ENCODE measurements at places on chromosomes 12 and 14.
A peak's percentile ranks its signal among the peaks of the same experiment; 100 is the strongest.

DNA sequence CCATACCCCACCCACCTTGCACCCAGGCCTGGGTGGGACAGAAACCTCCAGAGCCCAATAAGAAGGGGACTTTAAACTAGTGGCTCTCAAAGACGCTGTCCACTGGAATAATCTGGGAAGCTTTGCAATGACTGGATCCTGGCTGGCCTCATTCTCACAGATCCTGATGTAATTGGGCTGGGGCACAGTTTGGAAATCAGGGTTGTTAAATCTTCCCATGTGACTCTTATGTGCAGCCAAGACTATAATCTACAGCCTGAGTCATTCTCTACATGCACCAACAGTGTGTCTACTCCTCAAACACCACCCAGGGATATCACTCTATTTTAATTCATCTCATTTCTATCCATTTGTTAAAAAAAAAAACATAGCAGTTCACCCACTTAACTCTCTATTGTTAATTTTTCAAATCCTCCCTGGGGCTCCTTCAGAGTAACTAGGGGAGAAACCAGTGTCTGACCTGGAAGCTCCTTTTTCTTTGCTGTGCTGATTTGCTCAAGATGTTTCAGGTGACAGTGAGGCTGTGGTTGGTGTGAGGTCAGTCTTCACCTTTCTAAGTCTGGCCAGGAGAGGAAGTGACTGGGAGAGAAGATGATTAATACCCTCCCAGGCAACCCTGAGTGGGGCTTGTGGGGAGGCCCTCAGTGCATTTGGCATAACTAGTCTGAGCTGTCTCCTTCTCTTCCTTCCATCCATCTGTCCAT lies 211.6 kb upstream of the SFSWAP start:
- no peak for DNase-seq

DNA sequence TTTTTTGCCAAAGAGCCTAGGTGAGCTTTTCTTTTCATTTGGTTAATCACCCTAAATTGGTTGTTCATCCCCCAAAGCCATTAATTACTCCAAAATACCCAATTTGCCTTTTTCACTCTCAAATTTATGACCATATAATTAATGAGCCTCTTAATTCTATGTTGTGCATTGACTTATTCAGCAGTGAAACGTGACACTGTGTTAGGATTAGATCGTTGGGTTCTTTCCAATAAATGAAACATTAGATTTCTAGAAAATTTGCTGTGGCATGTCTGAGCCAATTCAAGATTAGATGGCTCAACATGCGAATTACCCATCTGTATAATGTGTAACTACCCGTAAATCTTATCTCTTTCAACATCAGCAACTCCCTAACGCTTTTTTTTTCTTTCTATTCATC lies 273.4 kb downstream of the BMP4 start:
- DNase-seq: no peak

DNA sequence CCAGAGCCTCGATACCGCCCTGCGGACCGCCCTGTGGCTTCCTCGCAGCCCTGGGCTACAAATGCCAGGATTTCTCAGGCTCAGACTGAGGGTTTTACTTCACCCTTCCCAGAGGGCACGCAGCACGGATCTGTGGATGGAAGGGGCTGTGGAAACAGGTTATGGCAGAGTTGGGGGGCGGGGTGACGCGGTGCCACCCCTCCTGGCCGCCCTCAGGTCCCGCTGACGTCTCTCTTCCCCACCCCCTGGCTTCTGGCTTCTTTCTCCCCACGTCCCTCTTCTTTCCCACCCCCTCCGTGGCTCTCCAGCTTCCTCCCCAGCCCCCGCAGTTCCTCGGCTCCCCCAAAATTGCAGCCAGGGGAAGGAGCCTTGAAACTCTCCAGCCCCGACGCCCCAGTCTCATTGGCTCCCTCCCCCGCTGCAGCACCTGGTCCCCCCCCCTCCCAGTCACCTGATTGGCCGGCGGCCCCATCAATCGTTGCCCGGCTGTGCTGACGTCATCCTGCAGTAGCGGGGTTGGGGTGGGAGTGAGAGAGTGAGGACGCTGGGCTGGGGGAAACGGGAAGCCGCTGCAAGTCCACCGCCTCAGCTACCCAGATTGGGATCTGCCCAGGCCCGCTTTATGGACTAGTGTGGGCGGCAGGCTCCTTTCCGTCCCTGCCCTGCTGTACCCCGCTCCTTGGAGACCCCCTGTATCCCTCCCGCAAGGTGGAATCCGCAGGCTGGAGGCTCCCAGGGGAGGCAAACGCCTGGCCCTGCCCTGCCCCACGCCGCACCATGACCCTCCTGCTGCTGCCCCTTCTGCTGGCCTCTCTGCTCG lies at the start of gene CLSTN3:
Gene CLSTN3 (plus strand): TSS at position 500 of the 820 bp plus-strand sequence. CDS start 278 bp downstream, at position 778.
- peak; percentile 56 for DNase-seq

DNA sequence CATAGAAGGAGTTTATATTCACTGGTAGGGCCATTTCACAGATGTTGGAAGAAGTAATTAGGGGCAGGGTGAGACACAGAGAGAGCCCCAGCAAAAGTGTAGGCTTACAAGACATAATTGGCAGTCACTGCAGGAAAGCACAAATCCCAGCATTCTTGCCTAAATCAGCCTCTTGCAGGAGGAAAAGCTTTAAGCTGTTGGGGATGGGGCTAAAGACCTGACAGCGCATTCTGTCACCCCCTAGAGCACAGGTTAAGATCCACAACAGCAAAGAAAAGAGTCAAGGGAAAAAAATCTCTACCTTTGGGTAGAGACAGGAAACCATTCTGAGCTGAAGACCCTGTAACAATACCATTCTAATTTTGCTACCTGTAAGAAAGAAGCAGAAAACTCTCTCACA lies 409.0 kb downstream of the DAD1 start:
- no peak for DNase-seq

DNA sequence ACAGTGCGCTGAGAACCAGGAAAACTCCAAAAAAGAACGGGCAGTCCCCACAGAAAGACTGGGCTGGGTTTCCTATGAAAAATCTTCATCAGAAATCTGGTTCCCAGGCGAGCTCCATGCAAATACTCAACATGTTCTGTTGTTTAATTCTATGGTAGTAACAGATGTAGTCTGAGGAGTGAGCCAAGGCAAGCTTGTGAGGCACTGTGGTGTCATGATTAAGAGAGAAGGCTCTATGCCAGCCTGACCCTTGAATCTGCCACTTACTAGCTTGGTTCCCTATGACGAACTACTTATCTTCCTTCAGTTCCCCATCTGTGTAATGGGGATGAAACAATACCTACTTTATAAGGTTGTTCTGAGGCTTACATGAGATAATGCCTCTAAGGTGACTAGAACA lies 10.7 kb downstream of the POMT2 start:
- DNase-seq: no peak

GRCh38 chr14:48826058-48826457 lies 760.1 kb downstream of the RPS29 start:
- DNase-seq: peak; percentile 14

DNA sequence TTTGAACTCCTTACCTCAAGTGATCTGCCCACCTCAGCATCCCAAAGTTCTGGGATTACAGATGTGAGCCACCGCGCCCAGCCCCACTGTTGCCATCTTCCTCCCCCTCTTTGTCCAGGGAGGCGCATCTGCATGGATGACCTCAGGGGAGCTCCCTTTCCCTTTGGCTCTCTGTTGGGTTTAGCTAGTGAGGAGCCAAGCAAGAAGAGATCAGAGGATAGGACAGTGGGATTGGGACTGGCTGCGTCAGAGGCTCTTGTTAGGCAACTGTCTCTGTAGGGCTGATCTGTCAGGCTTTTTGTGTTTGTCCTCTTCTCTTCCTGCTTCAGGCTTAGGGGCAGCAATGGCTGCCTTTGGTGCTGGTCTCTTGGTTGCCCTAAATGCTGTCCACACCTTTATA lies 8.5 kb upstream of the IFT81 start:
- no peak for DNase-seq

- peak; percentile 70 for DNase-seq
Measured at GRCh38 chr12:118979763-118980406, 1.5 kb upstream of the SRRM4 start.

- DNase-seq: no peak
Measured at GRCh38 chr12:110024051-110024450, 24.3 kb downstream of the C12orf76 start.

- DNase-seq: peak; percentile 90
Measured at GRCh38 chr12:58566599-58566998, 353.7 kb downstream of the LRIG3 start.

DNA sequence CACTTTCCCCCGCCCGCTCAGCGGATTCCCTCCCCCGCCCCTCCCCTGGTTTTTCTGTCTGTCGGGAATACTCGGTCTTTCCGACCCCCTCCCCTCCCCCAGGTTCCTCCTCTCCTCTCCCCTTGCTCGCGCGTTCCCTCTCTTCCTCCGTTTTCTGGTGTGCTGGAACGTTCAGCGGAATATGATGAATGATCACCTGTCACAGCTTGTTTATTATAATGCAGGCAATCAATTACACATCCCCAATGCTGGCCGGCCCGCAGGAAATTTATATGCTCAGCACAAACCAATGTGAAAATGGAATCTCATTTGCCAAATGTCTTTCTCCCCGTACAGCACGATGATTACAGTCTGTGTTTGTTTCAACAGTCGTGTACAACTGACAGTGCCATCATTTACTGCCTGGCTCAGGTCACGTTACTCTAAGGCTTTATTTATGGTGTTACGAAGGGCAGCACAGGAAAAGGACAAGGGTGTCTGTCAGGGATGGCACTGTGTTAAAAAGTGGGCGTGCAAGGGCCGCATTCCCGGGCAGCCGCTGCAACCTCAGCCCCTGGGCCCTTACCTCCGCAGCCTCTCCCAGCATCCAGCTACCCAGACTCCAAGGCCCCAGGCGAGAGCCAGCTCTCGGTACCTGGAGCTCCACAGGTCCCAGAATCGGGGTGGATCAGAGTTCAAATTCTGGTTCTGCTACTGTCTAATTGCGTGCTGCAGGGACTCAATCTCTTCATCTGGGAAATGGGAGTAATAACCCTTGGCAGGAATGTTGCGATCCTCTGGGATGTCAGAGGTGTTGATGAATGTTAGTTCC lies 24.7 kb upstream of the MAP1LC3B2 start:
- DNase-seq: peak; percentile 38

- DNase-seq: peak; percentile 53
Measured at GRCh38 chr14:58299401-58300330, 1.3 kb downstream of the ARID4A start.

DNA sequence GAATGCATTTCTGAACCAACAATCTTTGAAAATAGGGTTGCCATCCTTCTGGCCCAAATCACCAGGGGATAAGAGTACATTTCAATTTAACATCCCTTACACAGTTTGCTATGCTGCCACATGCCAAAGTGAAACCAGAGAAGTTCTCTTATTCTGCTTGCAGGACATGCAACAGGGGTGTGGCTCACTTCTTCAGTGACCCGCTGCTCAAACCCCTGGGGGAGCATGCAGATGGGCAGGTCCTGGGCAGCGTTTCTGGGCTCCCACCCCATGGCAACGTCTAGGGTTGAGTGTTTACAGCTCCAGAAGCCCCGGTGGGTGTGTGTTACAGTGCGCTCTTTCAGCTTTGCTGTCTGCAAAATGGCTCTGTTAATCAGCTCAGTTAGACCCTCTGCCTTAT lies 1306.3 kb upstream of the TMEM132C start:
- DNase-seq: no peak

DNA sequence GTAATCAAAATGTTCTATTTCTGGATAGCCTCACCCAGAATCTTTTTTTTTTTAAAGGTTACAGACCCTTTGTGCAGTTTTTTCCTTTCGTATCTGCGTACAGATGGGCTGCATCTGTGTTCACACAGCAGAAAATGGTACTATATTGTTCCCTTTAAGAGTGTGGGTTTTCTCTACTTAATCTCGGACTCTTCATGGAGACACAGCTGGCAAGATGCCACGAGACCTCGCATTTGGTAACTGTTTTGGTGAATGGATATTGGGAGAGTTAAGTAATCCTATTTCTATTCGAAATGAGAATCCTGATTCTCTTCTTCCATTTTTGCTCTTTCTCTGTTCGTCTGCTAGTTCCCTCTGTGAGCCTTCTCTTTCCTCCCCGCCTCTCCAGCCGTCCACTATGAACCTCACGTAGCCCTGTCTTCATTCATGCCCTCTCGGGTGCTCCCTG lies 85.7 kb downstream of the SAMD4A start:
- DNase-seq: no peak
